NCI-H2227 treated with DMSO at 0.1 percent for 48 hours (cell line): ENCODE measurements at places on chromosomes 11 and 22.

- no peak for DNase-seq
Observed at GRCh38 chr22:44855855-44856254, 103.5 kb downstream of the ARHGAP8 start.

GRCh38 chr11:70470127-70470526 is 71.8 kb downstream of the CTTN start:
- DNase-seq = no peak

GRCh38 chr11:12163181-12163941 is 53.0 kb downstream of the MICAL2 start:
- DNase-seq = no peak

- DNase-seq = no peak
Observed at GRCh38 chr22:29193021-29193420, 12.7 kb upstream of the EMID1 start.

GRCh38 chr22:29887358-29887757 is 4.4 kb downstream of the MTMR3 start:
- no peak for DNase-seq

GRCh38 chr11:121095561-121095960 is 5.5 kb upstream of the TECTA start:
- DNase-seq = no peak

DNA sequence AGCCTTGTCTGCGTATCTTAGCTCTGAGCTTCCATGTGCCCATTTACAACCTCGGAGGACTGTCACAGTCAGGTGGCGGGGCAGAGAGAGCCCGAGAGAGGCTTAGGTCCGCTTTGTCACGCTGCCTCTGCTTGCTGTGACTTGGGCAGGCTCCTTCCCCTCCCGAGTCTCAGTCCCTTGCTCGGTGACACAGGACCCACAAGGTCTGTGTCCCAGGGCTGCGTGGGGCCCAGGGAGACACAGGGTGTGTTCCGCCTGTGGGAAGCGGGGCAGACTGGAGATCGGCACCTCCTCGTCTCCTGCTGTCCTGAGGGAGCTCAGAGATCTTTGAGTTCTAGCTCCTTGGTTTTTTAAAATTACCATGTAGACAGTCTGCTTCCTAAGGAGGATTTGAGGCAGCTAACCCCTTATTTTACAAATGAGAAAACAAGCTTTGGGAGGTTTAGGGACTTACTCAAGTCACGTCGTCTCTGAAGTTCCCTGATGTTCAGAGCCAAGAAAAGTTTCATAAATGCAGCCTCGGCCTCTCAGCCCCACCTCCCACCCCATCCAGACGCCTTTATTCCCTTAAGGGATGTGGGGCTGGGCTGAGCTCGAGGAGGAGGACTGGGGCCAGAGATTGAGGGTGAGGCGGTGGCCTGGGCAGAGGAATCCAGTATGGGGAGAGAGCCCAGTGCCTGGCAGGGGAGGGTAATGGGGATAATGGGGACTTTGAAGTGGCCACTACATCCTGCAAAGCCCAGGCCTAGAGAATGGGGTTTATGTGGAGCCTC is 103.6 kb downstream of the NECTIN1 start:
- no peak for DNase-seq

GRCh38 chr22:45069925-45070324 is 60.1 kb upstream of the PHF21B start:
- DNase-seq = no peak

- no peak for DNase-seq
Observed at GRCh38 chr22:31627223-31627731, 34.7 kb downstream of the PISD start.

DNA sequence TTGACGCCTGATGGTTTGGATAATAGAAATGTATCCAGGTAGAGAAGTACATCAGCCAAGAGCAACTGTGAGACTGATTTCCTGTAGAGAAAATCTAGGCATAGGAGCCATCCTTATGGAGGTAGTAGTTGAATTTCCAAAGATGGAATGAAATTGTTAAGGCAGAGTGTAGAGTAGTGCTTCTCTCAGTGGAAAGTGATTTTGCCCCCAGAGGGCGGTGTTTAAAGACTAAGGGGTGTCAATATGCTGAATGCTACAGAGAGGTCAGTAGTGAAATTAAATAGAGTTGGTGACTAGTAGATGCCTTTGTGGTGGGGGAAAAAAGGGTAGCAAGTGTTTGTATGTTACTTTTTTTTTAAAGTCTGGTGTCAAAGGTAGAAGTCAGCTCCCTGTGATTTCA is 54.5 kb downstream of the TRIM44 start:
- DNase-seq = no peak

- no peak for DNase-seq
Observed at GRCh38 chr11:78940500-78941225, 366.0 kb upstream of the NARS2 start.

GRCh38 chr11:12088047-12088481 is 22.3 kb upstream of the MICAL2 start:
- no peak for DNase-seq

GRCh38 chr22:32473388-32473952 is 1.1 kb upstream of the FBXO7 start:
- peak; percentile 36 for DNase-seq

- DNase-seq = no peak
Observed at GRCh38 chr22:46855681-46856080, 93.2 kb downstream of the TBC1D22A start.

- DNase-seq = peak; percentile 3
Observed at GRCh38 chr11:95154514-95154913, 64.9 kb downstream of the ENDOD1 start.

- no peak for DNase-seq
Observed at GRCh38 chr11:119149018-119149785, at the start of gene ABCG4. Gene ABCG4 (plus strand): TSS chr11:119149052. CDS start chr11:119149966, 914 bp downstream.

DNA sequence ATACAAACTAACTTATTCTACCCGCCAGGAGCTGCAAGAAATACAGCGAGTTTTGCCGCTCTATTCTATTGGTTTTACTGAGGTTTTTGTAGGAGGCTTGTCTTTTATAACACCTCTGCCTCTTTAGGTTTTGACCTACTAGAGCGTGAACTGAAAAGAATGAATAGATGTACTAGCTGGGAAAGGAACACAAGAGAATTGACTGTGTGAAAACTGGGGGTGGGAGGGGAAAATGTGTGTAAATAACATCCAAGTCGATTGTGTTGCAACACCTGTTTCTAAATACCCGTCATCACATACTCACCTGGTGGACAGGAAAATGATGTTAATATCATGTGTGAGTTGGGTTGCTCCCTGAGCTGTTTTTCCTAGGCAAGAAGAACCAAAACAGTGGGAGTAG is 12.9 kb upstream of the JHY start:
- DNase-seq = no peak

GRCh38 chr11:36240801-36241200 is 48.4 kb downstream of the COMMD9 start:
- DNase-seq = peak; percentile 82

- DNase-seq = peak; percentile 67
Observed at GRCh38 chr11:6353367-6353987, 33.2 kb upstream of the CAVIN3 start.

- no peak for DNase-seq
Observed at GRCh38 chr11:47413908-47414684, 5.7 kb downstream of the SLC39A13 start.

- DNase-seq = no peak
Observed at GRCh38 chr11:95123556-95123955, 33.9 kb downstream of the ENDOD1 start.

- no peak for DNase-seq
Observed at GRCh38 chr11:69640995-69641581, at the start of gene CCND1. Gene CCND1 (plus strand): TSS chr11:69641156. CDS start chr11:69641314, 158 bp downstream.

- DNase-seq = peak; percentile 35
Observed at GRCh38 chr11:70824605-70825245, 426.4 kb downstream of the CTTN start.

DNA sequence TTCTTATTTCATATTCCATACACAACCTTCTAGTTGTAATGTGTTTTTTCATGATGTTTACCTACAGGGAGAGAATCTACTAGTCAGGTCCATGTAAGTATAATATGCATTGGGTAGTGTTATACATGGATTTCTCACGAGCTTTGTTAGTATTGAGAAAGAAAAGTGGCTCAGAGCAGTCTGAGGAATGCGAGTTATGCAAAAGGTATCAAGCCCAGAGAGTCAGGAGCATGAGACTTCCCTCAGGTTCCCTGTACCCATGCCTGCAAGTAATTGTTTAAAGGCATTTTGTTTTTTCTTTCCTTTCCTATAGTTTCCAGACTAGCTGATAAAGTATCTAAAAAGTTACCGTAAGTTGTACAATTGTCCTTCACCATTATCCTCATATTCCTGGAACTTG is 66.1 kb downstream of the STK33 start:
- DNase-seq = no peak

GRCh38 chr11:63978551-63979239 is 4.3 kb downstream of the COX8A start:
- DNase-seq = no peak

GRCh38 chr11:34268906-34269430 is 88.8 kb downstream of the ABTB2 start:
- DNase-seq = no peak

GRCh38 chr22:21632237-21632895 is at the start of gene CCDC116:
Gene CCDC116 (plus strand): TSS chr22:21632760. CDS start chr22:21633182, 422 bp downstream.
- DNase-seq = no peak

- DNase-seq = no peak
Observed at GRCh38 chr11:123653827-123654565, 428 bp downstream of the SCN3B start.

DNA sequence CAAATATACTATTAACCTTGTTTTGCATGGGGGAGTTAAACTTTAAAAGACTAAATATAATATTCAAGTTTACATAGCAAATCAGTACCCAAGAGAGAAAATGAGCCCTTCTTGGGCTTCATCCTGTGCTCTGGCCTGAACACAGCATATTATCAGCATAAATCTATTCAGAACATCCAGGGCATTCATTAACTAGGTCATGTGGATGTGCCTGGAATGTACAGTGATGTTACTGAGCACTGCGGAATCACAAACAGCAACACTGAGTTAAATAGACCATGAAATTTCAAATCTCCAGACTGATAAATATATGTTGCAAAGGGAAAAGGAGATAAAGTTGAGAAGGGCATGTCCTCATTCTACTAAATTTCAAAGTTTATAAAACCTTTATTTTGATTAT is 426.4 kb downstream of the AASDHPPT start:
- no peak for DNase-seq

DNA sequence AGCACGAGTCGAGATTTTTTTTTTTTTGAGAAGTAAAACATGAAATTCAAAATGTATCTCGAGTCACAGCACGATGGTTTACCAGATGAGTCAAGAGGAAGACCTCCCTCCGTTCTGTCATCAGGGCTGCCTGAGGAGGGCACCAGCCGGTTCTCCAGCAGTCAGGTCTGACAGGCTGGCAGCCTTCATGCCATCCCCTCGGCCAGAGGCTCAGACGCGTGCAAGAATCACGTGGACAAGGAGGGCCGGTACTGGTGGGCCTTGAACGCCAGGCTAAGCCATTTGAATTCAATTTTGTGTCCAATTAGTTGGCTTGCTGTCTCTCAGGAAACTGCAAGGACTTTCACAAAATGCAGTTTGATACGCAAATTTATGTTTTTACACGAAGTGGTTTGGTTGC is 1412.2 kb downstream of the BRD1 start:
- no peak for DNase-seq
